Gastrocnemius medialis (tissue), 4 donors: ENCODE measurements at places on chromosomes 13 and 19. TPM values are rescaled to one million over a fixed set of nuclear protein-coding genes. Genes with fewer than 3 reads are reported as not detected.

DNA sequence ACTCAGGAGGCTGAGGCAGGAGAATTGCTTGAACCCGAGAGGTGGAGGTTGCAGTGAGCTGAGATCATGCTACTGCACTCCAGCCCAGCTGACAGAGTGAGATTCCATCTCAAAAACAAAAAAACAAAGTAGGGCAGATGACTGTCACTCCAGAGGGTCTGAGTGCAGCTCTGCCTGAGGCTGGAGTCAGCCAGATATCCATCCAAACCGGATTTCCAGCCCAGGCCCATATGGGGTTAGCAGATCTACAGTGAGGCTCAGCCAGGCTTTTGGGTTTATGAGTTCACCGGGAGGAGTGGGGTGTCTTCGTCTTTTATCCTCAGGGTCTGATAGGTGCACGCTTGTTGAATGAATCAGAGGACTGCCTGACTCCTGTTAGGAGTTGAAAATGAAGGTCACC lies 19.0 kb downstream of the LAMP1 start:
- DNase-seq: no peak

GRCh38 chr13:26716984-26717383 lies 43.6 kb downstream of the GPR12 start:
- DNase-seq: no peak

GRCh38 chr19:45118106-45118505 lies 25.1 kb downstream of the PPP1R37 start:
- no peak for DNase-seq

- DNase-seq: no peak
These were observed 2.7 kb downstream of the ZNF154 start for GRCh38 chr19:57706346-57706745.

The LAMP1 gene
- 63.8 TPM for total RNA-seq
